ENCODE measurements at places on chromosomes 2 and 18. TPM values are rescaled to one million over a fixed set of nuclear protein-coding genes. Genes with fewer than 3 reads are reported as not detected.

The EFR3B gene
- 0.16 TPM for total RNA-seq

The HJURP gene
- 2.6 TPM for total RNA-seq

The PER2 gene
- 13.5 TPM for total RNA-seq

The GPR35 gene
- total RNA-seq: 0.32 TPM

The TRPM8 gene
- total RNA-seq: 0.97 TPM

The CRYBA2 gene
- not detected for total RNA-seq

The PTPRN gene
- 0.36 TPM for total RNA-seq

All from hair follicle dermal papilla cell (primary cell).